ENCODE measurements at places on chromosomes 6 and 20.

- no peak for DNase-seq
Measured at GRCh38 chr6:38349221-38349620, 290.5 kb downstream of the BTBD9 start.

DNA sequence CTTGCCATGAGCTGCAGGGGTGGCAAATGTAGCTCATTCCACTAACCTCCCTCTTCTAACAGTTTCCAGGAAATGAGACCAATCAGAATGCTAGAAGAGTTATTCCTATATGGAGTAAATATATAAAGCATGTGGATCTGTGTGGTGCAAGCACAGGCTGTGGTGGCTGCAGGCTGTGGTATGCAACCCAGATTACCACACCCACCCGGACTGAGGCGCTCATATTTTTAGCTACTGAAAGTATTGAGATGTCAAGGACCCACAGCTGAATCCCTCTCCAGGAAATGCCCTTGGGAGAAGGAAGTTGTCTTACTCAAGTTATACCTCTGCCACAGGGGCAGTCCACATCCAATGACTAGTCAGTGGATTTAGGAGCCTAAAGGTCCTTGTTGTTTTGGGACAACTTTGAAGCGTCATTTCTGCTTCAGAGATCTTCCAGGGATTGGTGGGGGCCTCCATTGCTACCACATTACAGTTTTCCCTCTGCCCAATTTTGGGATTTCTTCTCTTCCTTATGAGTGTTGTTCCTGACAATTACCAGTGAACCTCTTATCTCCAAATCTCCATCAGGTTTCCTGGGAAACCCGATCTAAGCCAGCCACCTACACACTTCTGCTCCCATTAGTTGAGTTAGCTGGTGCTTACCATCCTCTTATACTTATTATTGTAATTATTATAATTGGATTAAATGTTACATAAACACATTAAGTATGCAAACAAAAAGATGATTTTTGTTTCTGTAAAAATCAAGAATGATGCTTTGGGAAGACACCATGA, 12.1 kb upstream of the REPS1 start:
- DNase-seq = peak; percentile 59

GRCh38 chr6:36946526-36946925, 8.0 kb upstream of the PI16 start:
- no peak for DNase-seq

GRCh38 chr6:105051941-105052471, 95.1 kb downstream of the LIN28B start:
- peak; percentile 69 for DNase-seq

DNA sequence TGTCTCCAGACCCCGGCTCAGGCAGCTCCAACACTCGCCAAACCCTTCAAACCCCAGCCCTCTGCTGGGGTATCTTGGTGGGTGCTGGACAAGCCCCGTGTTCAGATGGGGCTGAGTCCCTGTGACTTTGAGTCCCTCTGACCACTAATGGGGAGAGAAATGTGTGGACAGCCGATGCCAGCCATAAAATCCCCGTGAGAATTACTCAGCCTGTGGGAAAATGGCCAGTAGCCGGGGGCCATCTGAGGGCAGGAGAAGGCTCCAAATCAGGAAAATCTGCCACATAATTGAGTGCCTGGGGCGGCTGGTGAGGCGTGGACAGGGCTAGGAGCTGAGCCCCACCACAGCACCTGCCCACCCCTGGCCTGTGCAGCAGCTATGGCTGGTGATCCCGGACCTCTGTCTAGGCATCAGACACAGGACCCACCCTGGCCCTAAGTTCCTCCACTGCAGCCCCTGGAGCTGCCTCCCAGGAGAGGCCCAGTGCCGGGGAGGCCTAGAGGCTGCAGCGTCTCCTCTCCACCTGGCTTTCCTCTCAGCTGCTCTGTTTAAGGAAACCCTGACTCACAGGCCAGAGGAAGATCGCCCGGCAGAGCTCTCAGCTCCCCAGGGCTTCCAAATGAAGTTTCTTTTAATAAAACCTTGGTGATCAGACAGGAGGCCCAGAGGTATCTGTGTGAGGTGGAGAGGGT, 53.7 kb upstream of the SLCO4A1 start:
- DNase-seq = no peak

GRCh38 chr20:35314816-35315631, 22.8 kb upstream of the FAM83C start:
- DNase-seq = peak; percentile 65

DNA sequence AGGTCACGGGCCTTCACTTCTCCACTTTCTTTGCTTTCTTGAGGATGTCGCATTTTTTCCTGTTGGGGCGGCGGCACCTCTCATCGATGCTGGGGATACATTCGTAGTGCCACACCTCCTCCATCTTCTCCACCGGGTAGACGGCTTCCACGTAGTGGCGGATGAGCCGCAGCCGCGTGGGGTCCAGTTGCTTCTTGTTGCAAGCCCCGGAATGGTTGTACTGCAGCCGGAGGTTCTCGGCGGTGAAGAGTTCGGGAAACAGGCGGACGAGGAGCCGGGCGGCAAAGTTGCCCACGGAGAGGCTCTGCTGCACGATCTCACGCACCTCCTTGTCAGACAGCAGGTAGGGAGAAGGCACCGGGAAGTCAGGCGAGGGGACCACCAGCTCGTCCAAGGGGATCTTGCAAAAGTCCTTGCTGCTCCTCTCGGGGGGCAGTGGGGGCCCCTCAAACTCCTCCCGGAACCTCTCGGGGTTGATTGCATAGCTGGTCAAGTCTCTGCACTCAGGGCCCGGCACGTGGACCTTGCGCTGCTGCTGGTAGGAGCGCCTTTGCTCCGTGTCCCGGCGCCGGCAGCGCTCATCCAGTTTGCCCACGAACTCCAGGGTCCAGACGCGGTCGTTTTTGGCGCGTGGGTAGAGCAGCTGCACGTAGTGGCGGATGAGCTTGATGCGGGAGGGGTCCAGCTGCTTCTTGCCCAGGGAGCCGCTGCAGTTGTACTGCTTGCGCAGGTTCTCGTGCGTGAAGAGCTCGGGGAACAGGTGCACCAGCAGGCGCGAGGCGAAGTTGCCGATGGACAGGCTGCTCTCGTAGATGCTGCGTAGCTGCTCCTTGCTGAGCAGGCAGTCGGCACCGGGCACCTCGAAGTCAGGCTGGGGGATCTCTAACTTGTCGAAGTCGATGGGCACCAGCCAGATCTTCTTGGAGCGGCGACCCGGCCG, 41.0 kb downstream of the MTRES1 start:
- no peak for DNase-seq

- DNase-seq = no peak
Measured at GRCh38 chr6:143498428-143498827, 13.1 kb downstream of the FUCA2 start.

GRCh38 chr6:94511502-94512088, 1065.7 kb upstream of the MANEA start:
- DNase-seq = no peak

DNA sequence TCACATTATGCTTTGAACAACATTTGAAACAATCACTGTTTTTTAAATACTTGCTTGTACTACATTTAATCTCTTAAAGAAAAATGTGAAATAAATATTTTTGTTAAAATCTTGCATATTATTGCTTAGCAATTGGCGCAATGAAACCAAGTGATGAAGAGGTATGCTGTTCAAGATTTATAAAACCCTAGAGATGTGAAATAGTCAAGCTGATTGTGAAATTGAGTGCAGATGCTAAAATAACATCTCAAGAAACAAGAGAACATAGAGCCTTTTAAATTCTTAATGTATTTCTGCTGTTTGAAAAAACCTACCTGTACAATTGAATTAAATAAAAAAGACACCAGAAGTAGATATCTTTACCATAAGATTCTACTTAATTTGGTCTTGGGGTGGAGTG, 179.2 kb upstream of the MCHR2 start:
- DNase-seq = no peak

DNA sequence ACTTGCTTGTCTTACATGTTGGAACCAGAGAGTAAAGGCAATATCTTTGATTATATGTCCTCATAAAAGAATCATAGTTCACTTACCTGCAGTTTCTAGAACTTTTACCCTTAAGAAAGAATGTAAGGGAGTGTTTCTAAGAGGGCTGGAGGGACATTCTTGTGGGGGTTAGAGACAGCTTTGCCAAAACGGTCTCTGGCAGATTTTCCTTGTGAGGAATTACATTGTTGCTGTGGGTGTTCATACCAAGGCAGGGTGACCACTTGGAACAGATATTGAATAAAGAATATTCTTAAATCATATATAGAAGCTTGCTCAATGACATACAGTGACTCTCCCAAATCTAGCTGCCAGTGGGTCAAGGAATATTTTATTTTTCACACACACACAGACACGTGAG, 517.6 kb upstream of the SOX4 start:
- no peak for DNase-seq

GRCh38 chr6:148944608-148945007, 197.8 kb downstream of the UST start:
- DNase-seq = no peak

DNA sequence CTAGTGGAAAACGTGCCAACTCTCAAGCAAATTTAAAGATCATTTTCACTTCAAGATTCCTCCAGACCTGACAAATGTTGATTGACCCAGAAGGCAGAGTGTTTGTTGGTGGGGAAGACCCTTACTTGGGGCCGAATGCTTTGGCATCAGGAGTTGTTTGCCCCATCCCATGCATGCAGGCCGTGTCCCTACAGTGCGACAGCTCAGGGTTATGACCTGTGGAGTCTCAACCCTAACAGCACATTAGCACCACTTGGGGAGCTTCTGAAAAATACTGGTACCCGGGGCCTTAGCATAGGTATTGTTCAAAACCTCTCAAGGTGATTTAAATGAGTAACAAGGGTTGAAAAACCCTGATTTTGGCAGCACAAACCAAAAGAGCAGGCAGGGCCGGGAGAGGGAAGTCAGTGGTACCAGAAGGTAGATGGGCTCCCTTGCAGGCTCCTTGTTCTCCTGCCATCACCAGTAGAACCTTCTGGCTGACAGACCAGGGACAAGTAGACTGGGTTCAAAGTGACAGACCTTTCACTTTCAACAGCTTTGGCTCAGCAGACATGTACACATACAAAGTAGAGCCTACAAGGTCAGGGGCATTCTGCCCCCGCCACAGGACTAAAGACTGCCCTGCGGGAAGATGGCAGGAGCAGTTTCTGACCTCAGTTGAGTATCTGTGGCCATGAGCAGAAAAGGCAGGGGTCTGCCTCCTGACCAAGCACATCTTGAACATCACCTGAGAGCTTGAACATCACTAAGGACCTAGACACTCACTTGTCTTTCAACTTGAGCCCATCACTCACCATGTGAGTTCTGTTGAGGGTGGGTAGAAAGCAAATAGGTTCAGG, 39.6 kb downstream of the PLCG1 start:
- no peak for DNase-seq

DNA sequence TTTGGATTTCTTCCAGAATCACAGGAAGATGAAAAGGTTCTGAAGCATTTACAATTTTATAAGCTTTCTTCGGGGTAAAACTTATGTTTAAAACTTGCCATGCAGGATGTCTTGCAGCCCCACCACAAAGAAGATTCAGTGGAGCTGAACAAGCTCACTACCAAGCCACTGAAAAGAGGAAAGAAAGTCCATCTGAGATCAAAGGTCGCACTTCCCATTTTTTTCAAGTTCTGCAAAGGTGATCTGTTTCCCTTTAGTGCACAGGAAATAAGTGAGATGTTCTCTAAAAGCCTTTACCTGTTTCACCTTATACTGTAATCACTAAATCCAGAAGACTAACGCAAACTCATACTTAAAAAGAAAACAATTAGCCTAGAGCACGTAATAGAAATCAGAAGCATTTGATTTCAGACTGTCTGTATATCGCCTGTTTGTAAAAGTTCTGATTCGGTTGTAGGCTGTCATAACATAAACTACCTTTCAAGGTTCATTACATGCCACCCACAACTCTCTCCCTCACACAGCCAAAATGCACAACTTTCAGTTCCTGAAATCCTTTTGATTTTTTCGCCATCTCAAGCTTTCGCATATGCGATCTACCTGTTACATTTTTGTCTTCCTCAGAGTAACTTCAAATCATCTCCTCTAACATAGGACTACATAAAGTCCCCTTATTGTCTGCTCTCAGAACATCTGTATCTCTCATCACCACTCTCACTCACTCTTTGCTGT, 1.8 kb downstream of the ECHDC1 start:
- DNase-seq = no peak

- DNase-seq = no peak
Measured at GRCh38 chr20:49672096-49672664, 41.5 kb downstream of the B4GALT5 start.

DNA sequence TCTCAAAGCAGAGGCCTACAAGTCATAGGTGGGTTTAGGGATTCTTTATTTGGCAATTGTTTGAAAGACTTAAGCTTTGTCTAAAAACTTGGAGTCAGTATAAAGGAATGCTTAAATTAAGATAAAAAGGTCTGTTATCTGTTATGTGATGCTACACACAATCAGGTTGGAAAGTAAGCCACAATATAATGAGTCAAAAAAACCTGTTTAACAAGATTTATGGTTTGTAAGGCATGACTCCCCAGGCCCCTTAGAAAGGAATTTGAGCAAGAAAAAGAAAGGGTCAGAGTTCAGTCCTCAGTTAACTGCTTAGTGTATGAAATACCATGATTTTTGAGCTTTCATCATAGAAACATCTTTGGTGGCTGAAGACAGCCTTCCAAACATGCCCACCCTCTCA, 66.8 kb upstream of the HMGN3 start:
- DNase-seq = no peak

- no peak for DNase-seq
Measured at GRCh38 chr6:72789145-72789544, 167.3 kb downstream of the KCNQ5 start.

- no peak for DNase-seq
Measured at GRCh38 chr20:31641391-31641790, 3.7 kb downstream of the COX4I2 start.
